ENCODE measurements at places on chromosomes 16 and 17.
A peak's percentile ranks its signal among the peaks of the same experiment; 100 is the strongest.

DNA sequence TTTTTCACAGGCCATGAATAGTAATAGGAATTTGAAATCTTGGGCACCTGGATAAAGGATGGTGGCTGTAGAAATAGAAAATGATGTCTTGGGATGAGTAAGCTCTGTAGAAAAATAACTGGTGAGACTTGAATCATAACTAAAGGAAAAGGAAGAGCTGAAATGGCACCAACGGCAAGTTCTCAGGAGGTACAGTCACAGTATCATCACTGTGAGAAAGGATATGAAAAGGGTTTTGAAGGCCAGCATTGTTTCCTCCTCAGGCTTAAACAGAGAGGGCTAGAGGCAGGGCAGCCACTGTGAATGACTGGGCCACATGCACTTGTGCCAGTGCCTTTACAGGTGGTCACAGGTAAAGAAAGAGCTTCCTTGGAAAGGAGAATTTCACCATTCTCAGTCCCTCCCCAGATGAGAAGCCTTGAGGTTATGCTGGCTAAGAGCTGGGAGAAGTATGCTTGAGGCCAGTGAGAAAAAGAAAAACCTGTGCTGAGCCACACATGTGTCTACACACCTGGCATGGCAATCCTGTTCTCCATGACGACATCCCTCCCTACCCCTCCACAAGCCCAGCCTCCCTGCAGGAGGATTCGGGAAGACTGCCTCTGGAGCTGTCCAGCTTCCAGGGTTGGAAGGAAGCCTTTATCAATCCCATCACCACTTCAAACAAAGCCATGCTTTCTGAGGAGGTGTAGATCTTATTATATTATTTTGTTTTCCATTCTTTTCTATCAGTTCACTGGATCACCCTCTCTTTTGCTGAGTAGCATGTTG is 3.8 kb upstream of the ANKFN1 start:
- DNase-seq, result no peak

GRCh38 chr16:30120340-30121105 is 2.5 kb downstream of the MAPK3 start:
- DNase-seq, result no peak

DNA sequence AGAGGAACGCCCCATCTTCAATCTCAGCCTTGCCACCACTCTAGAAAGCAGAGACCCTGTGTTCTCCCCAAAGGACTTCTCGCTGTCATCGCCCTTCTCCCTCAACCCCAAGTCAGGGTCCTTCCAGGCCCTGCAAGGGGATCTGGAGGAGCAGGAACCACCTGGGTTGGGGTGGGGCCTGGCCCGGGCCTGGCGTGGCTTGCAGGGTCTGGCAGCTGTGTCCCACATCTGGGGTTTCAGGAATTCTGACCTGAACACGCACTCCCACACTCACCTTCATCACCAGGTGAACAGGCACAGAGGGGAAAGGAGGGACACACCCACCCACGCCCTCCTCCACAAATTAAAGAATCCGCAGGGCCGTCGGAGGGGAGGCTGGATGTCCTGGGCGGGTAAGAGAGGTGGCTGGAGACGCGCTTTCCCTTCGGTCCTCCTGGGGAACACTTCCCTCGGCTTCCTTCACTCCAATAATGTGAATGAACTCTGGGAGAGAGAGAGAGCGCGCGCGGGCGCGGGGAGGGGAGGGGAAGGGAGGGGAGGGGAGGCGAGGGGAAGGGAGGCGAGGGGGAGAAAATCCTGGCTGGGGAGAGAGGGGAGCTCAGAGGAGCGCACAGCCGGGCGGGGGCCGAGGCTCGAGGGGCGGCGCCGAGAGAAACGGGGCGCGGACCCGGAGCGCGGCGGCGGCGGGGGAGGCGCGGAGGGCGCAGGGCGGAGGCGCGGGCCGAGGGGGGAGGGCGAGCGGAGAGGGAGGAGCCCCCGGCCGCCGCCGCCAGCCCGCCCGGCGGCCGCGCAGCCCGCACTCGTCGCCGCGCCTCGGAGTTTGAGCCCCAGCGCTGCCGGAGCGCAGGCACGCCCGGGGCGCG is at the start of gene CACNG4:
TSS of gene CACNG4 (plus strand) at position 799 of the 863 bp plus-strand sequence. CDS start 205 bp downstream, outside the sequence.
- DNase-seq, result no peak

- peak; percentile 54 for DNase-seq
These were observed 60.4 kb downstream of the SLFN11 start for GRCh38 chr17:35312790-35313711.

DNA sequence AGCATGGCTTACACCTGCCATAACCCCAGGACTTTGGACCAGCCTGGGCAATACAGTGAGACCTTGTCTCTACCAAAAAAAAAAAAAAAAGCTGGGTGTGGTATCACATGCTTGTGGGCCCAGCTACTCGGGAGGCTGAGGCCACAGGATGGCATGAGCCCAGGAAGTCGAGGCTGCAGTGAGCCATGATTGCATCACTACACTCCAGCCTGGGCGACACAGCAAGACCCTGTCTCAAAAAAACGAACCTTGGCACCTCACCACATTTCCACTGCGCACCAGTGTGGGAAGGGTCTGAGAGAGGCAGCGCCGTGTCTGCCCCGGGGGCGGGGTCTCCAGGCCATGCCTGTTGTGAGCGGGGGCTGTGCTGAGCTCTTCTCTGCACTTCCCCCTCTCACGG is 6.3 kb downstream of the ACSF3 start:
- no peak for DNase-seq

- DNase-seq, result no peak
These were observed 12.2 kb downstream of the ZNF423 start for GRCh38 chr16:49843758-49844157.

DNA sequence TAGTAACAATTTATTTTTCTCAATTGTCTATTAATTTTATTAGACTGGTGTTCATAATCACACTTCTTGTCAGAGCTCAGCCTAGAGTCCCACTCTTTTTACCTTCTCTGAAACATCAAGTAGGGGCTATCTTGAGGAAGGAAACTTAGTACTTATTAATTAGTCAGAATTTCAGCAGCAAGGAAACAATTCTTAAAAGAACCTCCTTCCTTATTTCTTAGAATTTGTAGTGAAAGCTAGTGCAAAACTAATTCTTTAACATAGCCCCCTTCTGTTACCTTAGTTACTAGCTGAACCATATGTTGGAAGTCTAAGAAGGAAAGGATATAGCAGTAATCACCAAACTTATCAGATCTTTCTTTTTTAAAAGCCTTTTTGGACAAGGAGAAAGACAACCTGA is 35.2 kb downstream of the MAP2K4 start:
- DNase-seq, result no peak

- DNase-seq, result peak; percentile 74
These were observed 265.8 kb upstream of the TNRC6C start for GRCh38 chr17:77692571-77693161.

GRCh38 chr17:29726715-29727252 is 104.1 kb upstream of the CORO6 start:
- no peak for DNase-seq

DNA sequence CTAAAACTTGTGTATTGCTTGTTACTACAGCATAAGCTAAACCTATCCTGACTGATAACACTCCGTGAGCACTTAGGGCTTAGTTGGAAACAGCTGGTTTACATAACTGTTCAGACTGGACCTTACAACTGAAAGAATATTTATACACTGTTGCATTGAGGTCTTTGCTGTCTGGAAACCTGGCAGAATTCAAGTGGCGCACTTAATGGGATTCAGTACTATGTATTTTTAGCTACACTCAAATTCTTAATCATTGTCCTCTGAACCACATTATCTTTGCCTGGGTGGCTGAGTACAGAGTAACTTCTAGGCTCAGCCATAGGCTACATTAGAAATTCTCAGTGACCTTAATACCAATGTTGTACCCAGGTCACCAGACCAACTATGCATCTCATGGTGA is 172.9 kb downstream of the PMP22 start:
- no peak for DNase-seq

GRCh38 chr17:38674014-38674748 is 576 bp downstream of the EPOP start:
- DNase-seq, result peak; percentile 37

- no peak for DNase-seq
These were observed 3.2 kb downstream of the DPH1 start for GRCh38 chr17:2033153-2033552.

DNA sequence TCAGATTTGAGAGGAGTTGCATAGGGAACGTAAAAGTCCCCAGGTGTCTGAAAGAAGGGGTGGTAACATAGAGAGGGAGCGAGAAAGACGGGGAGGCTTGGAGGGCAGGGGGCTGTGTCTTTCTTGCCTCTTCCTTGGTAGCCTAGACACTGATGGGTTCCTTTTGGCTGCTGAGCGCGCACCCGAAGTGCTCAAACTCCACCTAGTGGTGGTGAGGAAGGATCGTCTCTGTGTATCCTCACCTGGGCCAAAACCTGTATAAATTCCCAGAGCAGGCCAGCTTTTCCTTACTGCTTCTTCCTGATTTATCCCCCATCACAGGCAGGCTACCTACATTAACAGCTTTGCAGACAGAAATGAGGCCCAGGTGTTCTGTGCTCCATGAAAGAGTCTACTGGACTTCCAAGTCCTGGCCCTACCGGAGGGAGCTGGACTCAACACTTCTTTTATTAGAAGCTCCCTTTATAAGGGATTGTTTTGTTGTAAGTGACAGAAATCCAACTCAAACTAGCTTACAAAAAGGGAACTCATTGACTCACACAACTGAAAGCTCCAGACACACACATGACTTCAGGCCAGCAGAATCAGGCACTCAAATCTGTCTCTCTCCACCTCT is 5.5 kb upstream of the SLC25A35 start:
- no peak for DNase-seq

- peak; percentile 9 for DNase-seq
These were observed 414.1 kb upstream of the GOT2 start for GRCh38 chr16:59148056-59148768.

- DNase-seq, result peak; percentile 79
These were observed 3.1 kb downstream of the CACNB1 start for GRCh38 chr17:39194089-39194984.

GRCh38 chr17:32634167-32634566 is 147.4 kb downstream of the CDK5R1 start:
- no peak for DNase-seq

DNA sequence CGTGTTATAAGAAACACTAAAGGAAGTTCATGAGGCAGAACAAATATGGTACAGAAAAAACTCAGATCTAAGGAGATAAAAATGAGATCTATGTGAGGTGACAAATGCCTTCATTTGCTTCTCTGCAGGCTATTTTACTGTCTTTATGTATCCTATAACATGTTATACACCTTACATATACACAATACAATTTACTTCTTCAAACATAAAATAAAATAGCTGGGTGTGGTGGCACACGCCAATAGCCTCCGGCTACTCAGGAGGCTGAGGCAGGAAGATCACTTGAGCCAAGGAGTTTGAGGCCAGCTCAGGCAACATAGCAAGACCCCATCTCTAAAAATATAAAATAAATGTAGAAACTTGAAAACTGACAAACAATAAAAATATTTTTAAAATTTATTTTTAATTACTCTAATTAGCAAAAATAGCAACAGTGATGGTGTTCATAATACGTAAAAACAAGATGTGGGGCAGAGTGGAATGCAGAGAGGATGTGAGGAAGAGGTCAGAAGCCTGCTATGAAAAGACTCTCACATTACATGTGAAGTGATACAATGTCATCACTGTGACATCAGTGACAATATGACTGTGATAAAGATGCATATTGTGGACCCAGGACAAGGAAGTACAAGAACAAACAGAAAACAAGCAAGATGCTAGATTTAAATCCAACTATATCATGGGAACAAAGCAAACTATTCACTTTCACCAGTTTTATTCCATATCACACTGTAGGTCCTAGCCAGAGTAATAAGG is 31.0 kb downstream of the VPS53 start:
- DNase-seq, result no peak

DNA sequence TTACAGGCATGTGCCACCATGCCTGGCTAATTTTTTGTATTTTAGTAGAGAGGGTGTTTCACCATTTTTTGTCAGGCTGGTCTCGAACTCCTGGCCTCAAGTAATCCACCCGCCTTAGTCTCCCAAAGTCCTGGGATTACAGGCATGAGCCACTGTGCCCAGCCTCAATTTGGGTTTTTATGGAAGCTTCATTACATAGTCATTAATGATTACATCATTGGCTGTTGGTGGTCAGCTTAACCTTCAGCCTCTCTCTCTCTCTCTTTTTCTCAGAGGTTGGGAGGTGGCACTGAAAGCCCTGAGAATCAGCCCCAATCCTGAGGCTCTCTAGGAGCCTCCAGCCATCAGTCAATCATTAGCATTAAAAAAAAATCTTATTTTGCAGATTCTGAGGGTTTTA is 45.3 kb downstream of the C17orf58 start:
- no peak for DNase-seq

DNA sequence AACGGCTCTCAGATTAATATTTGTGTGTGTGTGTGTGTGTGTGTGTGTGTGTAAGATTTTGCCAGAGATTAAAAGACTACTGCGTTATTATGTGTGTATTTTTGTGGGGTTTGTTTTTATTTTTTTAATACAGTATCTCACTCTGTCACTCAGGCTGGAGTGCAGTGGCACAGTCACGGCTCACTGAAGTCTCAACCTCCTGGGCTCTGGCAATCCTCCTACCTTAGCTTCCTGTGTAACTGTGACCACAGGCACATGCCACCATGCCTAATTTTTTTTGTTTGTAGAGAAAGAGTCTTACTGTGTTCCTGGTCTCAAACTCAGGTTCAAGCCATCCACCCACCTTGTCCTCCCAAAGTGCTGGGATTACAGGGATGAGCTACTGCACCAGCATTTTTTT is 87.2 kb downstream of the CYB561 start:
- no peak for DNase-seq

DNA sequence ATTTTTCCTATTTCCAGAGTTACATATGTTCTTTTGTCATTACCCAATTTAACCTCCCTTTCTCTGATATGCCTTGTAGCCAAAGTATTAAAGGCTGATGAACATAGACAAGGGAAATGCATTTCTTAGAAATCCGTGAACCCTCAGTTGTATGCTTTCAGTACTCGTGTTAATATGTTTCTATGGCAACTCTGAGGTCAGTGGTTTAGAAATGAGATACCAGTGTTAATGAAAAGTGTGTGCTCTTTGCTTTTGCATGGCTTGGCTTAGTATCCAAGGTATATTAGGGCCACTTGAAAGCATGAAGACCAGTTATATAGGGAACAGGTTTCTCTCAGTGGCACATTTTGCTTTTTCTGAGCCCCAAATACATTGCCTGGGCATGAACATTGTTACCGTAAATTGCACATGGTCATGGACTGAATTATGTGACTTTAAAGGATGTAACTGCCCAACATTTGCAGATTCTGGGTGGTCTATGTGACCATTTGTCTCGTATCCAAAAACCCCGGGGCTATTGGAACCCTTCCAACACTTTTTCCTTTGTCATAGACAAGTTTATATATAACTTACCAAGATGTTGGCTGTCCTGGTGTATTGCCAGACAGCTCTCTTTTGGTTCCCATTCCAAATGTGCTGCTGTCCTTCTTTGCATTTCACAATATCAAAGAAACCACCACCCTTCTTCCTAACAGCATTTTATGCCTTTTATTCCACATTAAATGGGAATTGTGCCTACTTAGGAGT is 17.5 kb downstream of the ABHD15 start:
- no peak for DNase-seq

GRCh38 chr16:4375717-4376116 is 4.1 kb downstream of the VASN start:
- no peak for DNase-seq

GRCh38 chr16:14303639-14304394 is 232.7 kb downstream of the MRTFB start:
- DNase-seq, result no peak

All from adrenal gland (tissue), 19 donors.